Foreskin keratinocyte (primary cell): ENCODE measurements at places on chromosomes 2 and 18. TPM values are rescaled to one million over a fixed set of nuclear protein-coding genes. Genes with fewer than 3 reads are reported as not detected.

MAL gene
- total RNA-seq: not detected in 2 replicates

NDC80 gene
- 27.8 and 34.1 TPM in 2 replicates for total RNA-seq

ZNF521 gene
- 0.10 TPM in 1 of 2 replicates, not detected in the other for total RNA-seq

ANKRD62 gene
- not detected in 2 replicates for total RNA-seq

PLEKHH2 gene
- total RNA-seq: 0.85 and 1.2 TPM in 2 replicates

GRCh38 chr2:39667104-39667885, 1.6 kb downstream of the TMEM178A start:
- no peak for DNase-seq

- no peak for DNase-seq
Observed at GRCh38 chr2:41678639-41679038, 369.2 kb upstream of the PKDCC start.

DNA sequence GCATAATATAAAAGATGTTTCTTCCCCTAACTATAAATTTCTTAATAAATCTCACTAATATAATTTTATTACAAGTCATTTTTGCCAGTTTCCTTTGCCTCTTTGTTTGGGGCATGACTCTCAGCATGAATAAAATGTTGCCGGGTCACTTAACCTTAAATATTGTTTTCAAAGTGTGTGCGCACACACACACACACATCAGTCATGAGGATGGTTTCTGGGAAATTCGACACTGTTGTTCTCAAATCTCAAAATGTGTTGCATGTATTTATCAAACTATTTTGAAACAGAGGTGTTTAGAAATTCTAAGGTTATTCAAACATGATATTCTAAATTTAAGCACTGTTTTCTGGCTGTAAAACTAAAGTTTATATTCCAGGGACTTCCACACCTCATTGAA, 31.5 kb downstream of the FAP start:
- no peak for DNase-seq

DNA sequence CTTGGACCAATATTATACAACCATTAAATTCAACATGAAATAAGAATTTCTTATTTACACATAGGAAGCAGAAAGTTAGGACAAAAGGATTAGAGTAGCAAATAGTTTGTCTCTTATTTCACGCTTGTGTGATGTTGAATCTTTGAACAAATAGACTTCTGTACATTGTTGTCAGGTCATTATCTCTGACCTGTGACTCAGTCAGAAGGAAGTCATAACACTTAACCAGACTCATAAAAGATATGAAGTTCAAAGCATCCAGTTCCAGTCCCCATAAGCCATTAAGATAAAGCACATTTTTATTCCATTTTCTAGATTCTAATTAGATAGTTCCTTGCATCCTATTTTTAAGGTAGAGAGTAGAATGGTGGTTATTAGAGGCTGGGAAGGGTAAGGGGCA, 130.8 kb downstream of the UPP2 start:
- DNase-seq: peak; percentile 4

GRCh38 chr2:100404411-100404810, 13.1 kb downstream of the CHST10 start:
- DNase-seq: no peak

GRCh38 chr2:237250599-237250998, 163.4 kb downstream of the COL6A3 start:
- no peak for DNase-seq

DNA sequence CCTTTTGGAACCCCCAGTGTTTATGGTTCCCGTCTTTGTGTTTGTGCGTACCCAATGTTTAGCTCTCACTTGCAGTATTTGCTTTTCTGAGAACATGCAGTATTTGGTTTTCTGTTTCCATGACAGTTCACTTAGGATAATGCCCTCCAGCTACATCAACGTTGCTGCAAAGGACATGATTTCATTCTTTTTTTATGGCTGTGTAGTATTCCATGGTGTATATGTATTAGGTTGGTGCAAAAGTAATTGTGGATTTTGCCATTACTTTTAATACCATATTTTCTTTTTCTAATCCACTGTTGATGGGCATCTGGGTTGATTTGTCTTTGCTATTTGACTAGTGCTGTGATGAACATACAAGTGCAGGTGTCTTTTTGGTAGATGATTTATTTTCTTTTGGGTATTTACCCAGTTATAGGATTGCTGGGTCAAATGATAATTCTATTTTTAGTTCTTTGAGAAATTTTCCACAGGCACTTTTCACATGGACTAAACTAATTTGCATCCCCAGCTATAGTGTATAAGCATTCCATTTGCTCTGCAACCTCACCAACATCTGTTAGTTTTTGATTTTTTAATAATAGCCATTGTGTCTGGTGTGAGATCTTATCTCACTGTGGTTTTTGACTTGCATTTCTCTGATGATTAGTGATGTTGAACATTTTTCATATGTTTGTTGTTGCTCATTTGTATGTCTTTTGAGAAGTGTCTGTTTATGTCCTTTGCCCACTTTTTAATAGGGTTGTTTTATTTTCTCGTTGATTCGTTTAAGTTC, 63.6 kb downstream of the CERS6 start:
- DNase-seq: no peak

DNA sequence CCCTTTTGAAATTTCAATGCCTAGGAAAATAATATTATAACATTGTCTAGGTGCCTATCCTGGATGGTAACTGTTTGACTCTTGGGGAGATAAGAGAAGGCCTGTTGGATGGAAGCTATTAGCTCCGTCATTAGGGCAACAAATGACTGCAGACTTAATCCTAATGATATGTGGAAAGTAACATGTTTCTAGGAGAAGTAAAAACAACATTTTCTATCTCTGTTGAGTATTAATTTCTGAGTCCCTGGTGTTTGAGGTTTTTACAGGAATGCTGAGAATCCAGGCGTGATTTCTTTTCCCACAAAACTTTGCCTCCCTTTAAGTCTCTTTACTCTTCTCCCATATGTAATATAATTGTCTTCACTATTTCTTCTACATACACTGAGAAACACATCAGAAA, 159.1 kb downstream of the GALNT1 start:
- no peak for DNase-seq

- no peak for DNase-seq
Observed at GRCh38 chr2:139916822-139917221, 1136.6 kb upstream of the NXPH2 start.

- DNase-seq: peak; percentile 72
Observed at GRCh38 chr2:221572219-221572820, at the start of gene EPHA4. Gene EPHA4 (minus strand): TSS chr2:221572304. CDS start chr2:221572248, 56 bp downstream.

- DNase-seq: no peak
Observed at GRCh38 chr2:131493199-131493968, 1.2 kb upstream of the MZT2A start.

DNA sequence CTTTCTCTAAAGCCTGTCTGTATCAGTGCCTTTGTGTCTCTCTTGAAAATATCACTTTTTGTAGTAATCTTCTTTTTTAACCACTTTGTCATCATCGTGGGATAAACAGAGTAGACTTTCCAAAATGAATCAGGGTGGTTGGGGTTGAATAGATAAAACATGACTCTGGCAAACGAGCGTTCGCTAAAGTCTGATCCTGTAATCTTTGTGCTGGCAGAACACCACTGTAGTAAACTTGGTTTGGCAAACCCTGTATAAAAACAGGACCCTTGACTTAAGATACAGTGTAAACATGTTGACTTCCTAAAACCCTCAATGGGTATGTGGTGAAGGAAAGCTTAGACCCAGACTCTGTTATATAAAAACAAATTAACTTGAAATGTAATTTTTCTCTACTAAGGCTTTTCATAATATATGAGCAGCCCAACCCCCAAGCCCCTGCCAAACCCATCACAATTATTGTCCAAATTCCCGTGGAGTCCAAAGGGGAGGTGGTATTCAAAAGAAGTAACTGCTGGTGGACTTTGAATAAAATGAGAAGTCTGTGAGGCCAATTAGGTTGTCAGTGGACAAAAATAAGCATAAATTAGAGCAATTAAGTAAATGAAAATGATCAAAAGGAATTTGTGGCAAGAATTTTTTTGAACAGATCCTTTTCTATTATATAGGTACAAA, 52.2 kb downstream of the COLEC12 start:
- no peak for DNase-seq

GRCh38 chr2:228649447-228649846, 468.0 kb upstream of the SPHKAP start:
- no peak for DNase-seq

DNA sequence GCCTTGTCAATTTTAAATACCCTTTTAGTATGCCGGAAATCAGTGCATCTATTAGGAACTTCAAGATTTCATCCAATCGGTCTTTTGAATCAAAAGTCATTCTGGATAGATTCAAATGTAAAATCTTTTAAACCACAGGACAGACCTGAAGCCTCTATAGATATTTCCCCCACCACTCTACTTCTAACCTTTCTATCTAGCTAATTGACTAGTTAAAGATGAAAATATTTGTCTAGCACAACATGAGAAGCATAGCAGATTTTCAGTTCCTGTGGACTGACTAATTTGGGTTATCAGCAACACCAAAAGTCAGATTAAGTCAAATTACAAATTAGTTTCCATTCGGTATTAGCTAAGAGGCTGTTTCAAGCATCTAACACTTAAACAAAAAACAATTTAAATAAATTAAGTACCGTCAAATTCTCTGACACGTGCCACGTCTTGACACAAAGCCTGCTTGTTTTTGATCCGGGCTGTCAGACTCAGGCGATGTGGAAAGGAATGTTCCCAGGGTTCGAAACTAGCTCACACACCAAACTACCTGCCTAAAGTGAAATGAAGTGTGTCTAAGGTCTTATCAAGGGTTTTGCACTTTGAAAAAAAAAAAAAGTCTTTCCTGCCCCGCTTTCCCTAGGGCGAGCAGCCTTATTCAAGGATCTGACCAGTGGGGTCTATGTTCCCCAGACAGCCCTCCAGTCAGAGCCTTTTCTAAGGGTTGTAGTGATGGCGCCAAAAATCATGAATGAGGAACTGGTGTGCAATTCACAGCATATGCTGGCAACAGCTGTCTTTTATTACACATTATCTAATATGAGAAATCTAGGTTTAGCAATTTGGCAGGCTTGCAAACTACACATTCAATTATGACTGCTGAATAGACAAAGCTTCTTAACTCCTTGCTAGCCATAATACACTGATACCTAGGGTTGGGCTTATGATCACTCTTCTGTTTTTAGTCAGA, 4.7 kb downstream of the CYTIP start:
- no peak for DNase-seq

DNA sequence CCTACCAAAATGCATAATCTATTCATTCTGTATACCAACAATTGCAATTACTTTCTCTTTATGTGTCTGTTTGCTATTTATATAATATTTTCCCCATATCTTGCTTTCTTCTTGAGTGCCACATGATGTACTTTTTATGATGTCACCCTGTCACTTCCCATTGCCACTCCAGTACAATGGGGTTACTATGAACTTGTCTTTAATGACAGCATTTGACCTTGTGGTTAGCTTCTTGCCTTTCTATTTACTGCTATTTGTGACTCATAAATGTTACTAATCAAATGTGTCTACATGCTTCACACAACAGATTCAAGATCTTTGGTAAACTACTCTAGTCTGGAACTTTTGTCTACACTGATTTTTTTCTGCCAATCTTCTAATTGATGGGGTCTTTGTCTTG, 486.3 kb downstream of the NR4A2 start:
- DNase-seq: peak; percentile 18

DNA sequence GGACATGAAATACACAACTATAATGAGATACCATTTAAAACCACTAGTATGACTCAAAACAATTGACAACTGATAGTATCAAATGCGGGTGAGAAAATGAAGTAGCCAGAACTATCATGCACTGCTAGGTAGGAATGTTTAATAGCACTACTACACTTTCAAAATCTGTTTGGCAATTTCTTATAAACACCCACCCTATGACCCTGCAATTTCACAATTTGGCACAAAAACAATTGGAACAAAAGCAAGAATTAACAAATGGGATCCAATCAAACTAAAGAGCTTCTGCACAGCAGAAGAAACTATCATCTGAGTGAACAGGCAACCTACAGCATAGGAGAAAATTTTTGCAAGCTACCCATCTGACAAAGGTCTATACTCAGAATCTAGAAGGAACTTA, 431.2 kb upstream of the GYPC start:
- no peak for DNase-seq

- DNase-seq: no peak
Observed at GRCh38 chr2:239279508-239280295, 121.1 kb downstream of the HDAC4 start.

DNA sequence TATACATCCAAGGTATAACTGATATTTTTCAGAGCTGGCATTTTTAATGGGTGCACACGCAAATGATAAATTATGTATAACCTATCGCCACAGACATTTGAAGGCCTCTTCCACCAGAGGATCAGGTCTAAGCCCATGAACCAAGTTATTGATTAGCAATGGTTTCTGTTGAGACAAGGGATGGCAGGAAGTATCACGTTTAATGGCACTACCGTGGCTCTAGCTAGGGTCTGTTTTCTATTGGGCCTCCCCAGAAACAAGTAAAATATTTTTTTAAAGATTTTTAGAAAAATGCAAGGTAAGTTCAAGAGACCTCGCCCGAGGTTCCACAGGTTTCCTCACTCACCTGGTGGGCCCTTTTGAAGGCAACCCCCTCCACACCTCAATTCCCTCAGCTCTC, 667 bp downstream of the GFPT1 start:
- DNase-seq: peak; percentile 1

DNA sequence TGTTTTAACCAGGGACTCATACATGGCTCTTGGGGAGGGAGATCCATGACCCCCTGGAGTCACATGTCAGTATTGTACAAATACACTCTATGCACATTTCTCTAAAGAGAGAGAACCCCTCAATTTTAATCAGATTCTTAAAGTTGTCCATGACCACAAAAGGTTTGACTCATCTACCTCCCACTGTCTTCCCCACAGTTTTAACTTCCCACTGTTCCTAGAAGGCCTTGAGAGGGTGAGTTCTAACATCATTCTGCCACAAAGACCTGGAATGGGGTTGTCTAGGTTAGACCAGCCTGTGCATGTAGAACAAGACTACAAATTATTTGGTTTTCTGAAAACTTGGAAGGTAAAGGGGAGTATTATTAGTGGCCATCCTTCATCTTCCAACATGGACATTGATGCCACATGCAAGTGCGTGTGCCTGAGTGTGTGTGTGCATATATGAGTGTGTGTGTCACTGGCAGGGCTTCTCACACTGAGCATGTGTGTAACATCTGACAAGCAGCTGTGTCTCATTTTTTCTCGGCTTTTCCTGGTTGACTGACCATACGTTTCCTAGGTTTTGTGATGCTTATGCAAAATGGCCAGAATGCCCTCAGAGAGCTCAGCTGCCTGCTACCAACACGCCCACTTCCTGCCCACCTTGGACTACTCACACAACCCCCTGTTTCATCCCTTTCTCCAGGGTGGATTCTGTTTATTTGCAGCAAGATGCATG, 94.6 kb upstream of the LGALSL start:
- DNase-seq: no peak

- peak; percentile 7 for DNase-seq
Observed at GRCh38 chr2:74092275-74092674, 55.4 kb downstream of the BOLA3 start.

- no peak for DNase-seq
Observed at GRCh38 chr2:231433990-231434389, 30.3 kb downstream of the NCL start.

GRCh38 chr2:146642066-146642465, 1202.8 kb upstream of the ACVR2A start:
- no peak for DNase-seq
